Stimulated activated CD4-positive, alpha-beta T cell treated with anti-CD3 and anti-CD28 coated beads, Interleukin-12 subunit alpha, Interleukin-12 subunit beta, amount 100 ng/mL, for 4 hours (primary cell): ENCODE measurements at places on chromosomes 11 and 22.

GRCh38 chr11:34223907-34224306 is 118.5 kb downstream of the NAT10 start:
- DNase-seq, result no peak

DNA sequence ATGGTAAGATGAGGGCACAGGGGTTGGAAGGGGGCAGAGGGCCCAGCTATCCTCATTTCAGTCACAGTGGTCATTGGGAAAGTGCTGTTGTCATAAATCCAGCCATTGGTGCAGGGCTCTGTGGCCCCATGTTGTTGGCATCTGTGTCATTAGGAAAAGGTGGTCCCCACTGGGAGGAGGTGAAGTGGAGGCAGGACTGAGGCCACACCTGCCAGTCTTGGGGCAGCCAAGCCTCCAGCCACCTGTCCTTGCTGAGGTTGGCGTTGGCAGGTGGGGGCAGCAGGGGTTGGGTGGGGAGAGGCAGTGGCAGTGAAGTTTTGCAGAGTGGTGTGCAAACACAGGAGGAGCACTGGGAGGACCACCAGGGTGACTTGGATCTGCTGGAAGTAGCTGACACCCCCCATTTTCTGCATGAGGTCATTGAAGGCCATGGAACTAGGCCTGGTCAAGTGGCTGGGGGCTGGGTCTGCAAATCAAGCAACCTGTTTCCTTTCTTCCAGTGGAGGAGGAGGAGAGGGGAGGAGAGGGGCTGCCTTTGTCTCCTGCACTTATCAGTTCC is 25.3 kb downstream of the SLC22A6 start:
- DNase-seq, result no peak

DNA sequence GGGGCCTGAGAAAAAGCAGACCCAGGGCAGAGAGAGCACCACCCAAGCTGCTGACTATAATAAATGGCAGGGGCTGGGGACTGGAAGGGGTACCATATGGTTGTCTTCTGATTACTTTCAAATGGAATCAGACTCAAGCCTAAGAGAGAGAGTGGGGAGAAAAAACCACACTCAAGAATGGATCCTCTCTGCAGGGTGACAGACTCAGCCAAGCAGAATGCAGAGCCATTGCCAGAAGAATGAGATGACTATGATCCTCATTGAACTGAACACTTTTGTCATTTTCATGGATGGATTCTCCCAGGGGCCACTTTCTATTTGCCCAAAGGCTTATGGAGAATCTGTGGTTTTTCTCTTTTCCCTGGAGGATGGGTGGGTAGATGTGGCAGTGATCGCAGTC is 8.7 kb downstream of the UBASH3B start:
- no peak for DNase-seq

DNA sequence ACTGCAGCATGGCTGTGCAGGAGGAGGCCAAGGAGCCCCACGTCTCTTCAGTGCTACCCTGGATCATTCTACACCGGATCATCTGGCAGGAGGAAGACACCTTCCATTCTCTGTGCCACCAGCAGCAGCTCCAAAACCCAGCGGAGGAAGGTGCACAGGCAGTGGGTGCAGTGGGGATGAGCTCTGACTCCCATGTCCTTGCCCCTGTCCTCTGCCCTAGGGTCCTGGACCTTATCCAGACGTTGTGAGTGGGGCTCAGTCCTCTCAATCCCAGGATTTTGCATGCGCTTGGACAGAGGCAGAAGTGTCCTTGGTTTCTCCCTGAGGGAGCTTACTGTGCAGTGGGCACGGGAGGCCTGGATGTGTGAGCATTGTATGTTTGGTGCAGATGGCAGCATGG is 61.3 kb downstream of the CABIN1 start:
- DNase-seq, result no peak
